Esophagus muscularis mucosa (tissue), 4 donors: ENCODE measurements at places on chromosomes 5 and 9. TPM values are rescaled to one million over a fixed set of nuclear protein-coding genes. Genes with fewer than 3 reads are reported as not detected.
A peak's percentile ranks its signal among the peaks of the same experiment; 100 is the strongest.

DNA sequence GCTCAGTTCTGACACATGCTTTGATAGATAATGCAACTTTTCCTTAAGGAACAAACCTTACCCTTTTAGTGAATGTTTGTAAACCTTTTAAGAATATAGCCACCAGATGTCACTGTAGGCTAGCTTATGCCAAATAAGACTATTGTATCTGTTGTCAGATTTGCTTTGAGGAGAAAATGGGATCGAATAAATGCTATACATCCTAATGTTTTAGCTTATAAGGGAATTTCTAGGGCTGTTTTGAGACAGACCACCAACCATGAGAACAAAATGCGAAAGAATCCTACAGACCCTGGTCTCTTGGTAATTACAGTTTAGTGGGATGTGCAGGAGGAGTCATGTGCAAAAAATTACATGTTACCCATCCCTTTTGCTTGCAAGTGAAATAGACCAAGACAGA is 127.6 kb upstream of the NMUR2 start:
- H3K36me3 ChIP-seq = no peaks in the 10 kb centered on the region
- no peaks in the 10 kb centered on the region for H3K4me1 ChIP-seq
- H3K27me3 ChIP-seq = no peaks in the 10 kb centered on the region
- no peak for DNase-seq
- no peak overlapping the region for H3K4me3 ChIP-seq

GRCh38 chr9:95024097-95024671 is 293.3 kb downstream of the FANCC start:
- no peaks in the 10 kb centered on the region for H3K27me3 ChIP-seq
- peaks cover 20% of the 10 kb centered on the region for H3K36me3 ChIP-seq
- peak overlapping the region; percentile 10 for H3K4me3 ChIP-seq
- H3K27ac ChIP-seq = peak overlapping the region; percentile 98

DNA sequence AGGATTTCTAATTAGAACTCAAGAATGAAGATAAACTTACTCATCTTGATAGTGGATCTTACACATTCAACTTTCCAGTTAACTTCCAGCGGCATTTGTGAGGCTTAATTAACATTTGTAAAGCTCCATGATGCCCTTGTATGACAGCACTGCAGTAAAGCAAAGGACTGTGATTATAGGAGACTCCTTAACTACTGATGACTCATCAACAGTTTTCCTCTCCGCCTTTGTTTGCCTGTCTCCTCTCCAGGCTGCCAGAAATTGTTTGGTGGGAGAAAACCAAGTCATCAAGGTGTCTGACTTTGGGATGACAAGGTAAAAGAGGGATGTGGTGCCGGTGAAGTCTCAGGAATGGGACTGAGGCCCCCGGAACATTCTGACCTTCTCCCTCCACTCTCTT is 20.4 kb upstream of the CYFIP2 start:
- no peaks in the 10 kb centered on the region for H3K36me3 ChIP-seq
- no peaks in the 10 kb centered on the region for H3K27me3 ChIP-seq
- no peak overlapping the region for H3K27ac ChIP-seq
- DNase-seq = no peak
- H3K4me3 ChIP-seq = no peak overlapping the region
- no peaks in the 10 kb centered on the region for H3K4me1 ChIP-seq

GRCh38 chr9:105757496-105758251 is 63.3 kb downstream of the TMEM38B start:
- no peaks in the 10 kb centered on the region for H3K4me1 ChIP-seq
- no peaks in the 10 kb centered on the region for H3K36me3 ChIP-seq
- H3K4me3 ChIP-seq = no peak overlapping the region
- no peak for DNase-seq

GRCh38 chr9:123435471-123435870 is 79.5 kb downstream of the CRB2 start:
- H3K36me3 ChIP-seq = peaks cover 87% of the 10 kb centered on the region
- no peak overlapping the region for H3K27ac ChIP-seq
- H3K4me1 ChIP-seq = no peaks in the 10 kb centered on the region
- H3K27me3 ChIP-seq = no peaks in the 10 kb centered on the region
- no peak for DNase-seq
- no peak overlapping the region for H3K4me3 ChIP-seq

- no peak for DNase-seq
- no peaks in the 10 kb centered on the region for H3K4me1 ChIP-seq
- H3K27me3 ChIP-seq = no peaks in the 10 kb centered on the region
- H3K27ac ChIP-seq = no peak overlapping the region
- no peak overlapping the region for H3K4me3 ChIP-seq
Measured at GRCh38 chr5:99702565-99702964, 773.8 kb upstream of the CHD1 start.

- no peaks in the 10 kb centered on the region for H3K27me3 ChIP-seq
- no peak overlapping the region for H3K4me3 ChIP-seq
- no peak overlapping the region for H3K27ac ChIP-seq
- H3K36me3 ChIP-seq = no peaks in the 10 kb centered on the region
- no peak for DNase-seq
- peaks cover 7% of the 10 kb centered on the region for H3K4me1 ChIP-seq
Measured at GRCh38 chr5:137105351-137106035, 393.6 kb downstream of the SPOCK1 start.

DNA sequence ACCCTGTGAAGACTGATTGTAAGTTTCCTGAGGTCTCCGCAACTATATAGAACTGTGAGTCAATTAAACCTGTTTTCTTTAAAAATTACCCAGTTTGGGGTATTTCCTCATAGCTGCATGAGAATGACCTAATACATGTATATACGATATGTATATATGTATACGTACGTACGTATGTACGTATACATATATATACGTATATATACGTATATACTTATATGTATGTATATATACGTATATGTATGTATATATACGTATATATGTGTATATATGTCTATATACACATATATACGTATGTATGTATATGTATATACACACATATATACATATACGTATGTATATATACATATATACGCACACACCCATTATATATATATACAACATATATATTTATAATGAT is 1153.0 kb upstream of the CDH18 start:
- no peaks in the 10 kb centered on the region for H3K27me3 ChIP-seq
- no peak overlapping the region for H3K27ac ChIP-seq

The CBY3 gene
- total RNA-seq = not detected

The PCDHB10 gene
- total RNA-seq = 3.3 TPM

The BOD1 gene
- 43.9 TPM for total RNA-seq
